ENCODE measurements at places on chromosomes 4 and X. TPM values are rescaled to one million over a fixed set of nuclear protein-coding genes. Genes with fewer than 3 reads are reported as not detected.

Gene SPANXN3
- total RNA-seq: not detected

Gene ABRAXAS1
- total RNA-seq: 19.9 TPM

Gene BMPR1B
- 2.2 TPM for total RNA-seq

Gene ARSJ
- 16.2 TPM for total RNA-seq

Gene ERAS
- not detected for total RNA-seq

Gene CSAG2
- total RNA-seq: not detected

Gene F11
- not detected for total RNA-seq

Gene RPL9
- total RNA-seq: 4,373 TPM

Gene EFHC2
- total RNA-seq: 0.83 TPM

Gene GCNA
- 5.6 TPM for total RNA-seq

Gene GAGE13
- not detected for total RNA-seq

Gene TENT5D
- total RNA-seq: not detected

Gene MAP7D2
- 0.34 TPM for total RNA-seq
